ENCODE measurements at places on chromosomes 3 and 15.

DNA sequence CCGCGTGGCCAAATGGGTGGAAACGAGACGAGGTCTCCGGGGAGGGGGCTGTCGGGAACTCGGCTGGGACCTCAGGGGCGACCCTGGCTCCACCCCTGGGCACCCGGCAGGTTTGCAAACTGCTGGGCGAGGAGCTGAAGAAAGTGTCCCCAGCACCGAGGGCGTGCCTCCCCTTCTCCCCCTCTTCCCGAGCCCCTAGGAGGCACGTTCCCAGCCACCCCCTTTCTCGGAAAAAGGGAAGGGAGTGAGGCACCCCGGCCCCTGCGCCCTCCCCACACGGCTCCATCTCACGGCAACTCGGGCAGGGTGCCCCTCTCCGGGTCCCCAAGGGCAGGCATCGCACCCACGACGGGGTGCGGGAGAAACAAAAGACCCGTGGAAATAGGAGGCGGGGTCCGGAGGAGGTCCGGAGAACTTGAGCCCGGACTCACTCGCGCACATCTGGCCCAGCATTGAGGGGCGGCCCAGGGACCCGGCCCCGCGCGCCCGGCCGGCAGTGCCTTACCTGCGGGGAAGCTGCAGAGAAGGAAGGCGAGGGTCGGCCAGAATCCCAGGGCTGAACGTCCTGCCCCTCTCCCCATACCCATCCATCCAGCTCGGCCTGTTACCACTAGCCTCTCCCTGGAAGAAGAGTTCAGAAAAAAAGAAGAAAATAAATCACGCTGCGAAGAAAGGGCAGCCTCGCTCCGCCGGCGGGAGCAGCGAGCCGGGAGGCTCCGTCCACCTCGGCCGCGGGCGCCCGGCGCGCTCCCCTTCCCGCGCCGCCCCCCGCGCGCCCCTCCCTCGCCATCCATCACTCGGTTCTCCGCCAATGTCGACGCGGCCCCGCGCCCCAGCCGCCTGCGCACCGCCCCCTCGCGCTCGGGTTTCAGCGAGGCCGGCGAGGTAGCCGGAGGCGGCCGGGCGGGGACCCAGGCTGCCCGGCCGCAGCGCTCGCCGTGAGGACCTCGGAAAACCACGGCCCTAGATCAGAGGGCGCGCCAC is 16.3 kb downstream of the RGMA start:
- DNase-seq: no peak

DNA sequence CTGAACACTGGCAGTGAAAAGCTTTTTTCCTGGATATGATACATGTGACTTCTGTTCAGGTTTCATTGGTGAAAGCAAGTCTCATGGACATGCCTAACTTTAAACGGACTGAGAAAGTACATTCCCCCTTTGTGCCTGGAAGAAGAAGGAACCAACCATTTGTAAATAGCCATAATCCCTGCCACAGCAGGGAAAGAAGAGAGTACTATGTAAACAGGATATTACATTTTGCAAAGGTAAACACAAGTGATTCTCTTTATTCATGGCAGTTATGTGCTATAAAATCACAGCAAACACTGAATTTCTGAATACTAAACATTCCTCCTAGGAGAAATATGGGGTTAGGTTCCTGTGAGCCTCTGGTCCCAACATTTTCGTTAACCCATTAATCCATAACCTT is 46.8 kb downstream of the PRICKLE2 start:
- DNase-seq: no peak

GRCh38 chr3:94225148-94225865 is 162.4 kb downstream of the NSUN3 start:
- DNase-seq: no peak

GRCh38 chr15:75895731-75896130 is 7.9 kb upstream of the FBXO22 start:
- DNase-seq: no peak

- no peak for DNase-seq
Observed at GRCh38 chr15:92922418-92923002, 22.4 kb downstream of the CHD2 start.

DNA sequence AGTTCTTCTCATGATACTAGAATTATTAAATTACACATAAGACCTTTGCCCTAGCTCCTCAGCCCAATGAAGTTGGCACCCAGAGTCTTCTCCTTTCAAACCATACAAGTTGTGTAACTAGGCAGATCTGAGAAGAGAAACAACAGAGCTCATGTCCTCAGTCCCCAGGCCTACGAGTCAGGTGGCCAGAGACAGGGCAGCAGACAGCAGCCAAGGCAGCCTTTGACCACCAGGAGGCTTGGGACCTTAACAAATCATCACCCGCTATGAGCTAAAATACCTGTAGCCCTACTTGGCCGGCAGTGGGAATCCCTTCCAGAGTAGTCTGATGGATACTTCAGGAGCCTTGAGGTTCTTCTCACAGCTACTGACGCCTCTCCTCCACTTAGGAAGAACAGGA is 18.3 kb downstream of the STIMATE start:
- no peak for DNase-seq

DNA sequence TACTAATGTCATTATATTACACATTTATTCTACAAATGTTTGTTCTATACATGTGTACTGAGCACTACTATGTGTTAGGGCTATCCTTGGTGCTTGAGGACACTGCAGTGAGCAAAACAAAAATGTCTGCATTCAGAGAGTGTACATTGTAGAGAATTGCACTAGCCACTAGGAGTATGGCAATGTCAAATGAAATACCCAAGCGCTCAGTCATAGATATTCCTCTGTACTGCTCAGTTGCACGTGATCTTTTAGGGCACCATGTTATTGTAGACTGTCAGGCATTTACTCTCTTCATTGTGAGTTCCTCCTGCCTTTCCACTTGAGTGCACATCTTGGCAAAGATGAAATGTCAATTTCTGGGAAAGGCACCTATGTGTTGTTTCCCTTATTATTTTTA is 36.8 kb downstream of the FNDC3B start:
- DNase-seq: no peak

Data from mesenteric fat pad (tissue), 1 donor.